Dorsolateral prefrontal cortex (tissue), 122 donors: ENCODE measurements at places on chromosomes 2 and 18.
A peak's percentile ranks its signal among the peaks of the same experiment; 100 is the strongest.

GRCh38 chr2:100929147-100929546 is 72.9 kb upstream of the RPL31 start:
- DNase-seq = no peak

DNA sequence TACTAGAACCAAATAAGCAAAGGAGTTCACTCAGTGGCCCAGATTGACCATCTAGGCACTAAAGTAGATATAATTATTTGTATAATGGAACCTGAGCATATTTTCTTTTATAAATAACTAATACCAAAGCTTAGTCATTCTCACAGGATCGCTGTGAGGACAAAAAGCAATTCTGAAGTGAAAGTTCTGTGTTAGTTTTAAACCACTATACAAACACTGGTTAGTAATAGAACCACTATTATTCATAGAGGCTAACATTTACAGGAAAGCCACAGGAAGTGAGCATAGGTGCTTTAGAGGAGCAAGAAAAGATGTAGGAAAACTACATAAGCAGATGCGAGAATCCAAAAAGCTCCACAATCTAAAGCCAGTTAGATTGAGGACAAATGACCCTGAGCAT is 364.7 kb downstream of the XIRP2 start:
- no peak for DNase-seq

DNA sequence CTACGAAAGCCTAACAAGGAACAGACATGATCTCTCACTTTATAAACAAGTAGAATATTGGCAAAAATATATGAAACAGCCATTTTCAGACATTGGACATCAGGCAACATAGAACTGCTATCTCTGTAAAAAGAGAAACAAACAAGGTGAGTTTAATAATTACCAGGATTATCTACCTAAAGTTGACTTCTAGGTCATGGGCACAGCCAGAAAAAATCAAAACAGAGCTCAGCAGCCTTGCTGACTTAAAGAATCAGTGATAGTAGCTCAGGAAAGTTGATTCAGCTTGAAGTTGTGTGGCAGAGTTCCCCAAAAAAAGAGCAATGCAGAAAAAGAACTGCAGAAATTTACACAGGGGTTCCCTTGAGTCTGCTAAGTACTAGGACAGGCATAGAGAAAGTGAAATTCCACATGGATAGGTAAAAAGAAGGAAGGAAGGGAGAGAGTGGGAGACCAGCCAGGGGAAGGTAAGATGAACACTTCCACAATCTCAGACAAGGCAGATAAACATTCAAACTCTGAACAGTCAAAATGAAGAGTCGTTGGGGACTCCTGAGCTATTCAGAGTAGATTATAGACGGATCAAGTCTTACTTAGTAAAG is 102.0 kb downstream of the EXOC6B start:
- no peak for DNase-seq

GRCh38 chr2:46029332-46029811 is 267.8 kb upstream of the EPAS1 start:
- no peak for DNase-seq

DNA sequence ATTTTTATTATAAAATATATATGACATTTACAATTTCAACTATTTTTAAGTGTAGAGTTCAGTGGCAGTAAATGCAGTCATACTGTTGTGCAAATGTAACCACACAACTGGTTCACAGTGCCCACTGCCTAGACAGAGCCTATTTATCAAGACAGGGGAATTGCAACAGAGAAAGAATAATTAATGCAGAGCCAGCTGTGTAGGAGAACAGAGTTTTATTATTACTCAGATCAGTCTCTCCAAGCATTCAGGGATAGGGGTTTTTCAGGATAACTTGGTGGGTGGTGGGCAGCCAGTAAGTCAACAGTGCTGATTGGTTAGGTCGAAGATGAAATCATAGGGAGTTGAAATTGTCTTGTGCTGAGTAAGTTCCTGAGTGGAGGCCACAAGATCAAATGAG is 200.3 kb downstream of the NYAP2 start:
- DNase-seq = no peak

DNA sequence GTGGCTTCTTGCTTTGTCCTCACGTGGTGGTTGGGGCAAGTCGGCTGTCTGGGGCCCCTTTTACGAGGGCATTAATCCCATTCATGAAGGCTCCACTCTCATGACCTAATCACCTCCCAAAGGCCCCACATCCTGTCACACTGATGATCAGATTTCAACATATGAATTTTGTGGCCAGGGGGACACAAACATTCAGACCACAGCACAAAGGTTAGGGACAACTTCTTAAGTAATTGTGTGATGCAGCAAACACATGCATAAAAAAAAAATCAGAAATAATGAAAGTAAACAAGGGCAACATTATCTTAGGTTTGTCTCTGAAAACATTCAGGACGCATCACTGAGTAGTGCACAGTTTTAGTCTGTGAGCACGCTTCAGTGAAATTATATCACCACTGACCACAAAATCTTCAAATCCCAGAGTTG is 54.2 kb upstream of the FRZB start:
- no peak for DNase-seq

GRCh38 chr18:79698668-79699335 is 19.2 kb downstream of the CTDP1 start:
- no peak for DNase-seq

DNA sequence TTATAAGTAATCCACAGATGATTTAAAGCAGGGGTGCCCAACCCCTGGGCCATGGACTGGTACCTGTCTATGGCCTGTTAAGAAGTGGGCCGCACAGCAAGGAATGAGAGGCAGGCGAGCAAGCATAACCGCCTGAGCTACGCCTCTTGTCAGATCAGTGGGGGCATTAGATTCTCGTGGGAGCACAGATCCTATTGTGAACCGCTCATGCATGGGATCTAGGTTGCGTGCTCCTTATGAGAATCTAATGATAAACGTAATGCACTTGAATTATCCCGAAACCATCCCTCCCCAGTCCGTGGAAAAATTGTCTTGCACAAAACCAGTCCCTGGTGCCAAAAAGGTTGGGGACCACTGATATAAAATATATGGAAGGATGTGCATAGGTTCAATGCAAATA is 153.7 kb downstream of the CSRNP3 start:
- DNase-seq = no peak

GRCh38 chr18:8081872-8082553 is 514.9 kb downstream of the PTPRM start:
- no peak for DNase-seq

GRCh38 chr2:239192456-239192855 is 208.4 kb downstream of the HDAC4 start:
- peak; percentile 25 for DNase-seq

GRCh38 chr18:58144671-58145285 is 100.8 kb downstream of the NEDD4L start:
- no peak for DNase-seq

- peak; percentile 76 for DNase-seq
These were observed 204.5 kb downstream of the ZFP36L2 start for GRCh38 chr2:43021791-43022509.

- no peak for DNase-seq
These were observed 270.9 kb upstream of the TCF4 start for GRCh38 chr18:55858661-55859515.

DNA sequence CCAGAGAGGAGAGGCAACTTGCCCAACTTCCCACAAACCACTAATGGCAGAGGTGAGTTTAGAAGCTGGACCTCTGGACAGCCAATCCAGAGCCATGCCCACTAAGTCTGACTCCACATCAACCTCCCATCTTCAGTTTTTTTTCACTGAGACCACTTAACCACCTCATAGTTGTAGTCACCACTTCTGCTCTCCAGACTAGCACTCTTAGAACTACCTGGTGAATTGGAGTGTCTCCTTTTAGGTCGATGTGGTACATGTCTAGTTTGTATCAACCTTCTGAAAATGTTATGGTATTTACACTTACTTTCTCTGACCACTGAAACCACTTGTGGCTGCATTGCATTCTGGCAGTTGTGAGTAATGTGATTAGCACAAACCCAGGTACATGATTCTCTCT is 743.6 kb upstream of the FANCL start:
- DNase-seq = no peak

DNA sequence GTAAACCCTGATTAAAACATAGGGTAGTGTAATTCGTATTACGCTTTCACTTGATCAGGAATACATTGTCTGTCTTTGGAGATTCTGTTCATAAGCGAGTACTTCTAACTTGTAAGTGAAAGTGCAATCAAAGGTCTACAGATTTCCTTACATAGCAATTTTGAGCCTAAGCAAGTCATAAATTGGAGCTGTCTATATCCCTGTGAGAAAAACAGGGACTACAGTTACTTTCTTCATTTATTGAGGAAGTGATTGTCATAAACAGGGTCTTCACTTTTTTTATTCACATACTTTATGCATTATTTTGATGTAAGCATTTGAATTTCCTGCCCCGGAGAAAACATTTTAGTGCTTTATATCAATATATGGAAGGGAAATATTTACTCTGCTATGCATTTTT is 670.4 kb downstream of the CBLN2 start:
- DNase-seq = no peak

- DNase-seq = no peak
These were observed 83.6 kb downstream of the CCDC85A start for GRCh38 chr2:56267415-56267788.

GRCh38 chr2:239930871-239931771 is 94.0 kb downstream of the NDUFA10 start:
- peak; percentile 7 for DNase-seq

DNA sequence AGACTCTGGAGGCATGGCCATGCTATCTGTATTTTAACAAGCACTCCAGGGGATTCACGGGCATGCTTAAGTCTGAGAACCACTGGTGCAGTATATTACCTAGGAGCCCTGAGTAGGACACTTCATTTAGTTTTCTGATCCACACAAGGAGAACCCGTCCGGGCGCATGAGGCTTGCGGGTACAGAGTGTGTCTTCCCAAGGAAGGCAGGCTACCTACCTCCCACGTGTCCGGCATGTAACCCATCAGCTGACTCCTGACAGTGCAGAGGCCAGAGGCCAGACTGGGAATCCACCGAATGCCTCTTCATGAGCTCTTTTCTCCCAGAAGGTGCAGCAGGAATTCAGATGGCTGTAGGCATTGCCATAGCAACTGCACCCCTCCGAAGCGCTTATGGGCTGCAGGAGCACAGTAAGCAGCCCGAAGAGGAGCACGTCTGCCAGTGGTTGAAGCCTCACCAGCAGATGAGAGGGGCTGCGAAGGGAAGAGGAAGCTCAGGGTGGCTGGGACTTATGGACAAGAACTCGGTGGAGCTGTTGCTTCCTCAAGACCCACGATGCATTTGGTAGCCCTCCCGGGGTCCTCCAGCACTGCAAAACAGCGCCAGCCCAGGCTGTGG is 33.8 kb upstream of the DNMT3A start:
- DNase-seq = peak; percentile 54

GRCh38 chr2:101985793-101986164 is 6.0 kb upstream of the IL1R2 start:
- no peak for DNase-seq

DNA sequence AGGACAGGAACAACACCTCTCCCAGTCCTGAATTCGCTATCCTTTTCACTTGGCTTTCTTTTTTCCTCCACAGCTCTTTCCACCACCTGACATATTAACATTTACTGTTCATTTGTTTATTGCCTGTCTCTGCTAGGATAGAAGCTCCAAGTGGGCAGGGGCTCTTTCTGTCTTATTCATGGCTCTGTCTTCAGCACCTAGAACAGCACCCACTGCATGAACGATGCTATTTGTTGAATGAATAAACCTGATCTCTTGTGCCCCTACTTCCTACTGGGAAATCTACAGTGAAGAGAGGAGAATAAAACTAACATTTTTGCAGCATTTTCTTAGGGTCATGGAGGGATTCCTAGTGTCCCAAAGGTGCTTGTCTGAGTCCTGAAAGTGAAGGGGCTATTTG is 24.4 kb upstream of the GAREM2 start:
- no peak for DNase-seq

DNA sequence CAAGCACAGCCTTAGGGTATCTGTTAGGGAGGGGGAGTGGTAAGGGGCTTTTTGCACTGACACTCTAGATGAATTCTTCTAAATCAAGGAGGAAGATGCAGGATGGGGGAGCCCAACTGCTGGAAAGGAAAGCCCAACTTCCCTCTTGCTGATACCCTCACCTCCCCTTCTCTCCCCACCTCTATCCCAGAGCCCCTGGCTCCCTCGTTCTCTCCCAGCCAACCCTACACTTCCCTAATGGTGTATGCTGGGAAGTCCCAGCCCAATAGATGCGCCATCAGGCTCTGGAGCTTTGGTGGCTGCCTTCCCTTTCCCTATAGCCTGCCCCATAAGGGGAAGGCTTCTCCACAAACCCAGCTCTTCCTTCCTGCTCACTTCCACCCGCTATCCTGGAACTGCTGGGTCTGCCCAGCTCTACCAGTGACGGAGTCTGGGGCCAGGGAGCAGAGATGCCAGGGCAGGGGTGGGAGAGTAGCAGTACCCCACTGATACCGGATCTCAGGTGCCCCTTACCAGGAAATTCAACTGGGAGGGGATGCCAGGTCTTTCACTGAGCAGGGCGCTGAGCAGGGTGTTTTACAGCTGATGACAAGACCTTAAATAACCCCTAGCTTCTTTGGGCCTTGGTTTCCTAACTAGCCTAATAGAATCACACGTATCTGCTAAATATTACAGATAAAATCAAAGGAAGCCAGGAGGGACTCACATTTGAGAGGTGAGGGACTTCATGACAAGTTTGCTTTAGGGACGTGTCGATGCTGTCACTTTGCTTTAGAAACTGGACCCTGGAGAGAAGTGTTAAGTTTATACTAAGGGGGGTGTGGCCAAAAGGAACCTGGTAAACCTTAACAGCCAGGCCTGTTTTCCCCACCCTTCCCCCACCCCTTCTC is 82.6 kb downstream of the DNMT3A start:
- DNase-seq = no peak

- no peak for DNase-seq
These were observed 388 bp downstream of the DTNA start for GRCh38 chr18:34710458-34710914.

DNA sequence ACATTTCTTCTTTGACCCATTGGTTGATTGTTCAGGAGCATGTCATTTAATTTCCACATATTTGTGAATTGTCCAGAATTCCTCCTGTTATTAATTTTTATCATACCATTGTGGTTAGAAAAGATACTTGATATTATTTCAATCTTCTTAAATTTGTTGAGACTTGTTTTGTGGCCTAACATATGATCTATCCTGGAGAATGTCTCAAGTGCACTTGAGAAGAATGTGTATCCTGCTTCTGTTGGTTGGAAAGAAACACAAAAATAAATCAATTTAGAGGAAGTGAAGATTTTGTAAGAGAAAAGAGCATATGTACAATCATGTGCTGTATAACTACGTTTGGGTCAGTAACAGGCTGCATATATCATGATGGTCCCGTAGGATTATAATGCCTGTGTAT is 118.6 kb upstream of the CDC42EP3 start:
- DNase-seq = no peak

GRCh38 chr18:67511840-67512239 is 4.7 kb downstream of the DSEL start:
- no peak for DNase-seq
